OCI-M1 (cell line): ENCODE measurements at places on chromosomes 5 and 9.
A peak's percentile ranks its signal among the peaks of the same experiment; 100 is the strongest.

- peak; percentile 78 for DNase-seq
Observed at GRCh38 chr9:83649080-83649479, 26.1 kb downstream of the IDNK start.

DNA sequence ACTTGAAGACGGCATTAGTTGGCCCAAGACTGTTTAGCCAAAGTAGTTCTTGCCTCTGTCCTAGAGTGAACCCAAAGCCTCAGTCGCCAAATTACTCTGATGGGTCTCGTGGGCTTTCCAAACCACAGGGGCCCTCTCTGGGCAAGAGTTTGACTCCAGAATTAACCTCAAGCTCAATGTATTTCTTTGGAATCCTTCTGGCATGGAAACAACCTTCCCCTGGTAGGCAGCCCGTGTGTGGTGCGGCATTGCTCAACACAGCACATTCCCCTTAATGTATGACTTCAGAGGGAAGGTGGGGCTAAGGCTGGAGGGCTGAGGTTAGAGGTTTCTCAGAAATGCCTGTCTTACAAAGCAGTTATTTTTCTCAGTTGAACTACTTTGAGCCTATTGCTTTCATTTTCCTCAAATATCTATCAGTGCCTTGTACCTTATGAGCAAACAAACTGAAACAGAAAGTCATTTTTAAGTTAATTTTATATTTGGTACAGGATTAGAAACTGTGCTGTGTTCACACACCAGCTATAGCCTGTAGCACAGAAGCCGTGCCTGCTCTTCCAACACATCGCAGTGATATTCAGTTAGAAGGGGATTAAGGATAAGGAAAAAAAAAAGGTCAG lies 123.9 kb upstream of the HAPLN1 start:
- DNase-seq, result peak; percentile 92

DNA sequence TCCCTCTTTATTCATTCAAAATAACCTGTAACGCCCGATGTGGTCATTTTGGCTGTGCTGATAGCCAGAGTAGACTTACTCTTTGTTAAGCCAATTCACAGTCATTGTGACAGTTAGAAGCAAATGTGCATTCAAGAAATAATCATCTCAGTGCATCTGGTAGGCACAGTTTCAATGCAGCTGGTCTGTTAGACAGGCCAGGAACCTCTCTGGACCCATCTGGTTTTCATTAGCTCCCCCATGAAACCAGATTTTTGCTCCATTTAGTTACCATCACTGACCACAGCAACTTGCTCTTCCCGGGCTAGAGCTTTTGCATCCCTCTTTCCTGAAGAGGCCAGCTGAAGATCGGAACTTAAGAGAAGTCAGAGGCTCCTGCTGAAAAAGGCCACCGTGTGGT lies 284.2 kb downstream of the NSG2 start:
- DNase-seq, result no peak

GRCh38 chr5:82259172-82259800 lies 18.9 kb downstream of the RPS23 start:
- DNase-seq, result peak; percentile 44

DNA sequence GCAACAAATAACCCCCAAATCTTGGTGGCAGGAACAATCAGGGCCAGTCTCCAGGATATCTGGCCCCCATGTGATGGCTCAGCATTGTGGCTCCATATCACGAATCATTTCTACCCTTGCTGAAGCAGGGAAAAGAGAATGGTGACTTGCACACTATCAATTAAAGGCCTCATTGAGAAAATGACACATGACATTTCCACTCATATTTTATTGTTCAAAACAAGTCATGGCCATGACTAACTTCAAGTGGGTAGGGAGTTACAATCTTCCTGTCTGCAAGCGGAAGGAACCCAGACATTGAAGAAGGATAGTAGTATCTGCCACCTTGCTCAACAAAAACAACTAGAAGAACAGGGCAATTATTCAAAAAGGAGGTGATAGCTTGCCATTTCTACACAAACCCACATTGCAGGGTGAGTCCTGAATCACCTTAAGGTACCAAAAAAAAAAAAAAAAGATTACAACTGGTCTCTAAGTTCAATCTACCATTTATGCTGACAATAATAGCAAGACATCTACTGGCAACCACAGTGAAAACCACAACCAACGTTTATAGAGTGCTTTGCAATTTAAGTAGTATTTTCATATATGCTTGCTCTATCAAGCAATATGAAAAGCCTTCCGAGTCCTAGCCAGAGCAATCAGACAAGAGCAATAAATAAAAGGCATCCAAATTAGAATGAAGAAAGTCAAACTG lies 186.7 kb upstream of the DAPK1 start:
- DNase-seq, result no peak

GRCh38 chr5:14587150-14587549 lies 5.6 kb downstream of the OTULINL start:
- no peak for DNase-seq

DNA sequence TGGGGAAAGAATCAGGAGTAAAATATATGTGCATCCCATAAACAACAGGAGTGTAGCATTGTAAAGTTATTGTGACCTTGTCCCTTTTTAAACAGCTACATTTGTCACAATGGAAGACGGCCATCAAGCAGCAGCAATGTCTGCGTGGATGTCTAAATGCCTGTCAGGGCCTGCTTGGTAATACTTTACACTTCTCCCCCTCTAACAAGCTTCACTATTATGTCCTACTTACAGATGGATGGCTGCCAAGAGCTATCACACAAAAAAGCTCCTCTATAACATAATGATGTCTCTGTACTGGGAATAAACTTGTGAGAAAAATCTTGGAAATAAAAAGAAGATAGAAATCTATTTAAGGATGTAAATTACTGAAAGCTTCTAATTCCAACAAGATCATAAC lies 213.0 kb downstream of the FBXL17 start:
- no peak for DNase-seq
